Stimulated activated CD8-positive, alpha-beta memory T cell treated with anti-CD3 and anti-CD28 coated beads, Interleukin-7, amount 100 ng/mL, for 48 hours (primary cell): ENCODE measurements at places on chromosomes 3 and 15.

GRCh38 chr3:11825301-11825700 lies 21.4 kb downstream of the TAMM41 start:
- no peak for DNase-seq

DNA sequence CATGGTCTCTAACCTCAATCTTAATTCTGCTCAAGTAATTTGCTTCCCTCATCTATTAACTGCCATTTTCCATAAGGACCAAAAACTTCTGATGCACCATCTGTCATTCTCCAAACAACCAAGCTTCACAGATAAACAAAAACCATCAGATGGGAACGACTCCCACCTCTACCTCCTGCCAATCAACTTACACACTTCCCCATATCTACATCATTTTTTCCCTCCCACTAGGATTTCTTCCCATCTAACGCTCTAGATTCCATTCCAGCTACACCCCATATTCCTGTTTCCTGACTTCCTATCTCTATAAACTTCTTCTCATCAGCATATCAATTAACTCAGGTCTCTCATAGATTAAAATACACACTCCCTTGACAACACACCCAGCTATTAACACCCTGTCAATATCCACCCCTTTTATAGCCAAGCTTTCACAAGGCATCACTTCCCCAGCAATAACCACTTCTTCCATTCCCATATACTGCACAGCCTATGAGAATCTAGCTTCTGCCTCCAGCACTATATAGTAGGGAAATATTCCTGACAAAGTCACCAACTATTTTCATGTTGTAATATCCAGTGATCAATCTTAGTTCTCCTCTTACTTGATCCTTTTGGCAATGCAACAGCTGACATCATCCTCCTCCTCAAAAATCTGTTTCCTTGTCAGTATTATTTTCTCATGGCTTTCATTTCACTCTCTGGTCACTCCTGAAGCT lies 39.2 kb downstream of the SNX4 start:
- no peak for DNase-seq

- DNase-seq = peak; percentile 2
Observed at GRCh38 chr3:72177075-72178050, 392.4 kb upstream of the PROK2 start.

- no peak for DNase-seq
Observed at GRCh38 chr3:150447631-150448465, 39.8 kb downstream of the TSC22D2 start.

DNA sequence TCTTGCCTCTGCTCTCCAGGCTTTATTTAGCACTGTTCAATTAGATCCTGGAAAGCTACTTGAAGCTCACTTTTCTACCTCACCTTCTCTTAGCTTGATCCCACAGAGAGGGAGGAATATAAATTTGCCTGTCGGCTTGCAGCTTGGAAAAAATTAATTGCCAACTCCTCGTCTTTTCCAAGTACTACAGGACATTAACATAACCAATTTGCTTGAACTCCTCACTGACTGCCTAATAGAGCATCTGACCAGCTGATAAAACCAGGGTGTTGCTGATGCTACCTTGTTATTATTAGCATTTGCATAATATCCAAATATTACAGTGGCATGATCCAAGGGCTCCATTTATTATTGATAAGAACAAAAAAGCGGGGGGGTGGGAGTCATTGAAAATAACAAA lies 561.8 kb downstream of the MCTP2 start:
- DNase-seq = no peak

GRCh38 chr15:40618023-40618422 lies 24.0 kb downstream of the KNL1 start:
- DNase-seq = no peak

DNA sequence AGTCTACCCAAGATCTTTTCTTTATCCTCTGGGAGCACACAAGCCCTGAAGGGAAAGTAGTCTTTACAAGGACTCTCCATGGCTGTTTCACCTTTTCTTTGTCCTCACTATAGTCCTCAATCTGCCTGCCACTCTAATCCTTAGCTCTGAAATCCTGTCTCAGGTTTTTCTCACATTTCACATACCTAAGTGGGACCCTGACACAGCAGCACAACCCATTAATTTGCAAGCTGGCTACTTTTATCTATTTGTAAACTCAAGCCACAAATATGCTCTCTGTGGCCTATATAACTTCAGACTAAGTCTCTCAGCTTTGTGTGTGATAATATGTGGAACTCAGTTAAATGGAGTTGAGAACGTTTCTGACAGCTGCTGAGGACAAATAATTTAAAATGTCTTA lies 19.8 kb downstream of the SIN3A start:
- no peak for DNase-seq

- no peak for DNase-seq
Observed at GRCh38 chr3:9808345-9809037, 1.6 kb upstream of the TTLL3 start.

DNA sequence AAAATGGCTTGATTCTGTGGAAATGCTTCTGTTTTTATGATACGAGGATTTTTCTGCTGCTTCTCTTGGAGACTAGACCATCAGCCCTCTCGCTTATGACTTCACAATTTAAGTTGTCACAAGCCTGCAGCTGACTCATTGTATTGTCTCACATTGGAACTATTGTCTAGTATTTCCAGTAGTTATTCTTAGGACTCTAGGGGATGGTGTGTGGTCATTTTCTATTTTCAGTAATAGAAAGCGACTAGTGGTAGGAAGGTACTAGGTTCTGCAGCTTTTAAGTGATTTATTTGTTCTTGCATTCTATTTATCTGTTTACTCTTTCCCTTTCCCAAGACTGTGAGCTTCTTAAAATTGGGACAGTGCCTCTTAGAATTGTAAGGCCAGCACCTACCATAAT lies 66.3 kb upstream of the CRTC3 start:
- DNase-seq = no peak
